ENCODE measurements at places on chromosomes 3 and 15. TPM values are rescaled to one million over a fixed set of nuclear protein-coding genes. Genes with fewer than 3 reads are reported as not detected.

DNA sequence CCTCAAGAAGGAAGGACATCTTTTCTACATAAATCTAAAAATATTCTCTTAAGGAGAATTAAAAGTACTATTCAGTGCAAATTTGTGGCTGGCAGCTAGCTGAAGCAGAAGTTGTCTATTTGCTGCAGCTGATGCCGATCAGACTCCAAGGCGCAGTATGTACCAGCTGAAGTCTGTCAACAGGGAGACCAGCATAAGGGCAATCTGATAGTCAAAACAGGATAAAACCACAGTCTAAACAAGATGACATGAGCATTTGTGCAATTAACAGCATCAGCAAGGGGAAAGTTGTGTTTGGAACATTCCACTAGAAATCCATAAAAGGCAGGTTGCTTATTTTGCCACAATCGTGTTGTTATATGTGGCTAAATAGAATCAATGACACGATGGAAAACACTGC lies 198.2 kb upstream of the ROBO2 start:
- DNase-seq: no peak

- DNase-seq: no peak
Measured at GRCh38 chr15:49817100-49817499, 196.3 kb downstream of the DTWD1 start.

DNA sequence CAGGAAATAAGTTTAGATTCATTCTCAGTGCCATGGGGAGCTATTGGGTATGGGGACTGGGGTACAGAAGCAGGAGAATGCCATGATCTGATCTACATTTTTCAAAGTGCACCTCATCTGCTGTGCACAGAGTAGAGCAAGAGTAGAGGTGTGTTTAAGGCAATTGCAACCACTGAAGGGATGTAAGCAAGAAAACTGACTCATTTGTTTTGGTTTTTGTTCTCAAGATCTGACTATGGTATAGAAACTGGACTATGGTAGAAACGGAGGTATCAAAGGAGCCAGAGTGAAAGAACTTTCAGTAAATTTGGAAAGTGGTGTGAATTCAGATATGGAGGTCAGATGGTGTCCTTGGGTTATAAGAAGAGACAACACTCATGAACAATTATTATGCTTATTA lies 86.2 kb upstream of the CMSS1 start:
- no peak for DNase-seq

GRCh38 chr15:38084289-38084688 lies 149.8 kb downstream of the TMCO5A start:
- no peak for DNase-seq

DNA sequence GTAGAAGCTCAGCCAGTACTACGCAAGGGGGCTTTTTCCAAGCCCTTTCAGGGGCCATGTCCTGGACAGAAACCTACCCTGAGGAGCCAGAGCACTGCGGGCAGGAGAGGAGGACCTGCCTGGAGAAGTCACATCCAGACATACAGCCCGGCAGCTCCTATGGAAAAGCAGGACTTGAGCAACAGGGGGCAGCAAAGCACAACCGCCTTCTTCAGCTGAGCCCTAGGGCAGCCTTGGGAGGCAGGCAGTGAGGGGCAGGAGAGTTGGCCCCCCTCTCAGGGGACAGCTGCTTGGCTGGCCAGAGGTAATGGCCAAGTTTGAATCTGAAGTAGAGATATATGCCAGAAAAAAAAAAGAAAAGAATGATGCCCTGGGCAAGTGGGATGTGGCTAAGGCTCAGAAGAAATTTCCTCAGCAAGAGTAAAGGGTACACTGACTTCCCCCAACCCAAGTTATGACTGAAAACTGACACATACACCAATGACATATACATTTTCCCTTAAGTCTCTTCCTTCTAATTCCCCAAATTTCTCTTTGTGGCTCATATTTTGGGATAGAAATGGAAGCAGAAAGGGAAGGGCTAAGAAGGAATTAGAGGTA lies 56.9 kb downstream of the CYP19A1 start:
- DNase-seq: peak; percentile 41

DNA sequence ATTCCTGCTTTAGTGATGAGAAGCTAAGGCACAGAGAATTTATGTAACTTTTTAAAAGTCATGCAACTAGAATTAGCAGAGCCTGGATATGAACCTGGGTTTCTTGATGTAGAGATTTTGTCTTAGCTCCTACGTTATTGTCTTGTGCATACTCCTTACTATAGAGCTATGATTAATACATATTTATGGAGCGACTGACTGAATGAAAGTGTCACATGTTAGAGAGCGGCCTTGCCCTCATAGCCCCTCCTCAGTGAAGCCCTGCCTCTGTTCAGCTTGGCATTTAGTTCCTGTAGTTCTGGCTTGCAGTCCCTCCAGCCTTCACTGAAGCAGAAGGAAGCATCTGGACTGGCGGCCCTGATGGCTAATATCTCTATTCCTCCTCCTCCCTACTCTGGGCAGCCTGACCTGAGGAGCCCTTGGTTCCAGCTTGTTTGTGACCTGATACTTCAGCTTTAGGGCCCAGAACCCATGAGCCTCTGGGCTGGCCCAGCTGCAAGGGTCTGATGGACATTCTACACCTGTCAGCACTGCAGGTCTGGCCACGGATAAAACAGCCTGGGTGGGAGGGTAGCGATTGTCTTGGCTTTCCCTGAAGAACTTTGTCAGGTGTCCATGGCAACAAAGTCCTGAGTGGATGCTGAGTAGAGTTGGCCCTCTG lies 13.4 kb upstream of the AGBL1 start:
- DNase-seq: no peak

- no peak for DNase-seq
Measured at GRCh38 chr15:47675735-47676134, 41.6 kb upstream of the SEMA6D start.

GRCh38 chr3:7692866-7693265 lies 808.8 kb upstream of the LMCD1 start:
- no peak for DNase-seq

- peak; percentile 88 for DNase-seq
Measured at GRCh38 chr3:44712455-44713075, at the start of gene ZNF502. TSS of gene ZNF502 (plus strand) at chr3:44712660. CDS start at chr3:44720262, 7,602 bp downstream.

- DNase-seq: no peak
Measured at GRCh38 chr3:149441642-149442041, 32.9 kb upstream of the TM4SF4 start.

- DNase-seq: no peak
Measured at GRCh38 chr3:42265059-42265991, 660 bp downstream of the CCK start.

- DNase-seq: no peak
Measured at GRCh38 chr3:102194760-102195159, 240.1 kb upstream of the ZPLD1 start.

GRCh38 chr3:196754091-196754981 lies 14.7 kb downstream of the PAK2 start:
- peak; percentile 36 for DNase-seq

- DNase-seq: no peak
Measured at GRCh38 chr3:101454629-101455028, 58.4 kb downstream of the SENP7 start.

DNA sequence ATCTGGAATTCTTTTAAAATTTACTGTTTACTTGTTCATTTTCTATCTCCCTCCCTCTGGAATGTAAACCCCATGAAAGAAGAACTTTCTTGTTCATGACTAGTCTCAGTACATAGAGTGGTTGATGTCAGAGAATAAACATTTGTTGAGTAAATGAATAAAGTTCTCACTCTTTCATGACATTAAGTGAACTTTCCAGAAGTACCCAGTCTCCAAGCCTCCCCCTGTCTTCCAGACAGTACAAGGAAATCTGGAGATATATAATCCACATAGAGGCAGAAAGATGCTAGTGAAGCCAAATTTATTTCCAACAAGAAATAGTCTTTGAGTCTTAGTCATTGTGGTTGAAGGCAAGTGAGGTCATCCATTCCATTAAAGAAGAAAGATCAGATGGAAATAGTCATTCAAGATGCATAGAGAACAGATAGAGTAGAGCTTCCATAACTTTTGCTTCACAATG lies 71.5 kb upstream of the GALNT15 start:
- DNase-seq: no peak

GRCh38 chr15:27746401-27746955 lies 352.6 kb downstream of the OCA2 start:
- DNase-seq: no peak

- DNase-seq: no peak
Measured at GRCh38 chr3:25038922-25039321, 389.1 kb upstream of the RARB start.

DNA sequence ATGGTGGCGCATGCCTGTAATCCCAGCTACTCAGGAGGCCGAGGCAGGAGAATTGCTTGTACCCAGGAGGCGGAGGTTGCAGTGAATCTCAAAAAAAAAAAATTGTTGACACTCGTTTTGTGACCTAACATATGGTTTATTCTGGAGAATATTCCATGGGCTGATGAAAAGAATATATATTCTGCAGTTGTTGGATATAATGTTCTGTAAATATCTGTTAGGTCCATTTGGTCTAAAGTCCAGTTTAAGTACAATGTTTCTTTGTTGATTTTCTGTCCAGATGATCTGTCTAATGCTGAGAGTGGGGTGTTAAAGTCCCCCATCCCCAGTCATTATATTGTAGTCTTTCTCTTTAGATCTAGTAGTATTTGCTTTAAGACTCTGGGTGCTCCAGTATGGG lies 15.6 kb downstream of the IL20RB start:
- no peak for DNase-seq

DNA sequence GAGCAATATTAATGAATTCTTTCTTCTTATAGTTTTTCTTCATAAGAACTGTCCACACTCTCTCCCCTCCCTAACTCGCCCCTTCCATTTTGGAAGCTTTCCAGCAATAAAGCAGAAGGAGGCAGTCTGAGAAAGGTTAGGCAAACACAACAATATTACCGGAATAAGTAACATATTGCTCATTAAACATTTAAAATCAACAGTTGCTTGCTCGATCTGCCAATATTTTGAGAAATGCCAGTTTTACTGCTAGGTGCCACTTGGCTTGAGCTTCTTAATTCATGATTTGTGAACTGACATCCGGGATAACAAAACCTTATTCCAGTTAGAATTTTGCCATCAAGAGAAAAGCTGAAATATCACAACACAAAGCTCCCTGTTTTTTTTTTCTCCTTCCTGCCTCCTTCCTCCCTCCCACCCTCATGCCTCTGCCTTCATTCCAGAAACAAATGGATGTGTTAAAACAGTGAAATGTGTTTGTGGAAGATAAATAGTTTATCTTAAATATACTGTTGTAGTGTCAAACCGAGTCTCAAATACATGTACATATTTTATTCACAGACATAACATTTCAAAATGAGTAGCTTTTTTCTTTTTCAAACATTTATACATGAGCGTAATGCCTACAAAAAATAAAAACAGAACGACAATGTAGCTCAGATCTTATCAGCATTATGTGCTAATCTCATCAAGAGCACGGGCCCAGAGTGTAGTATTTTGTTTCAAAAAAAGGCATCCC lies 253.7 kb downstream of the GAP43 start:
- DNase-seq: no peak

- DNase-seq: peak; percentile 42
Measured at GRCh38 chr15:68278345-68278594, 725 bp downstream of the FEM1B start.

Gene MYL3
- total RNA-seq: 0.47 TPM

Gene MYH15
- 0.34 TPM for total RNA-seq

Gene KCNH8
- total RNA-seq: 0.92 TPM

Gene CPNE9
- not detected for total RNA-seq

Gene SLC9C1
- total RNA-seq: 0.45 TPM

Gene LDHAL6B
- total RNA-seq: not detected

Gene GCSAM
- 0.50 TPM for total RNA-seq

Gene ATP13A4
- 14.2 TPM for total RNA-seq

Gene AADACL2
- 0.18 TPM for total RNA-seq

Gene GP9
- 0.39 TPM for total RNA-seq

Gene AMIGO3
- total RNA-seq: not detected

Gene RPL14
- 1,376 TPM for total RNA-seq

Gene CYP1A1
- not detected for total RNA-seq

Gene RTF1
- total RNA-seq: 32.7 TPM

Gene RYR3
- total RNA-seq: 0.27 TPM

Gene RTP4
- total RNA-seq: 6.9 TPM

Gene IRAK2
- total RNA-seq: 1.7 TPM

Measured in left colon (tissue), 2 donors.